ENCODE measurements at places on chromosomes 6 and 20.

DNA sequence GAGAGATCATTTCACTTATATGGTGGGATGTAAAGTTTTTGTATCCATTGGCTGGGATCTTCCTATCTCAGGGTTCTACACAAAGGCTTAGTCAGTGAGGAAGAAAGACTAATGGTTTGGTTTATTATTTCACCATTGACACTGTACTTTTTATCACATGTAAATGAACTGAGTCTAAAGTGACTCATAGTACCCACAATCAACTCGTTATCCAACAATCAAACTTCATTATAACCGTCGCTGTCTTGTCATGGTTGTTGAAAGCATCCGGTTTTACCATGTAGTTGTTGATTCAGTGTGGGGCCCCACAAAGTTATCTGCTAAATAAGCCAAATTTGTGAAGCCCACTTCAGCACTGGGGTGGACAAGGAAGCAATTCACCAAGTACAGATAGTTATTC lies 55.8 kb upstream of the MTRF1L start:
- no peak for DNase-seq

- no peak for DNase-seq
Observed at GRCh38 chr6:40997234-40997957, 41.6 kb downstream of the UNC5CL start.

DNA sequence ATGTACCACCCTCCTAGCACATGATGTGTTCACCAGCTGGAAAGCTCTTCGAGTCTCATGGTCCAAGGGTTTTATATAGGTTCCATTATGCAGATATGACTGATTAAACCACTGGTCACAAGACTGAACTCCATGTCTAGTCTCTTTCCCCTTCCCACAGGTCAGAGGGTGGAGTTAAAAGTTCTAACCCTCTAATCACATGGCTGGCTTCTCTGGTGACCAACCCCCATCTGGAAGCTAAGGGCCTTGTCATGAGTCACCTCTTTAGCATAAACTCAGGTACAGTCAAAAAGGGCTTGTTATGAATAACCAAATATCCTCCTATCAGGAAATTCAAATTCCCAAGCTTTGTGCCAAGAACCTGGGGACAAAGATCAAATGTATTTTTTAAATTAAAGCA lies 52.0 kb upstream of the KLHL31 start:
- no peak for DNase-seq

DNA sequence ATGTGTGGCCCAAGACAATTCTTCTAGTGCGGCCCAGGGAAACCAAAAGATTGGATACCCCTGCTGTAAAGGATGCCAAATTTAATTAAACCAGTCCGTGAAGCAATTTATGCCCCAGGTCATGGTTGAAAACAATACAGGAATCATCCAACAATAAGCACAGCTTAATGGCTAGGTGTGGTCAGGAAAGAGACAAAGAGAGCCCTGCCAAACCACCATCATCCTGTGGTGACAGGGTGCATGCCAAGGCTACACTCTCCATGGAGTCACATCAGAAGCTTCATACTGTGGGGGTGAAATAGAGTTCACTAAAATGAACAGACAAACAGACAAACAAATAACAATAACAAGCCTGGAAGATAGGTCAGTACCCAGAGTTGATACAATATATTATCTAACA lies 62.7 kb downstream of the DZANK1 start:
- no peak for DNase-seq

DNA sequence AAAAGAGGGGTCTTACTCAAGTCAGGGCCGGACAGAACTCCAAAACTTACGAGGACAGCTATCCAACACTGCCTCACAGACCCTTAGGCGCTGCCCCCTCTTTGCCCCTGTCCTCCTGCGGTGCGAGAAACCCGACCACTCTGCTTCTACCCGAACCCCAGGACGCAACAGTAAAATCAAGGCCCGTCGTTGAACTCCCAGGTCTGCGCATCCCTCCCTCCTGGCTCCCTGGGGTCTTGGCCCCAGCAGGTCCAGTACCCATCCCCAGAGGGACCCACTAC lies 6.4 kb downstream of the OLIG3 start:
- no peak for DNase-seq

GRCh38 chr6:22558288-22558882 lies 11.0 kb upstream of the HDGFL1 start:
- DNase-seq = no peak

DNA sequence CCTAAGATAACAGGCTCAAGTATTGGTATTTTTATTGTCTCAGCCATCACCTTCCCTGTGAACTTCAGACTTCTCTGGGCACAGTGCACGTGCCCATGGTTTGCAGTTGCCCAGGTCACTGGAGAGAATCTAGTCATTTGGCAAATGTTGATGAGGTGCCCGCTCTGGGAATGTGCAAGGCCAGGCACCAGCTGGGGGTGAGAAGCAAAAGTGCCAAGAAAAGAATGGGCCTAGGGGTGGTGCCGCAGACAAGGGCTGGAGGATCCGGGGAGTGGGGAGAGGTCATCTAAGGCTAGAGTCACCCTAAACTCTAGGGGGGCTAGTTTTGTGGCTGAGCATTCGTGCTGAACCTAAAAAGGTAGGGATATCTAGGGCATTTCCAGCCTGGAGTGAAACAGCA lies 57.0 kb upstream of the VSTM2L start:
- DNase-seq = no peak

- DNase-seq = no peak
Observed at GRCh38 chr20:34164381-34164984, 52.4 kb upstream of the EIF2S2 start.

DNA sequence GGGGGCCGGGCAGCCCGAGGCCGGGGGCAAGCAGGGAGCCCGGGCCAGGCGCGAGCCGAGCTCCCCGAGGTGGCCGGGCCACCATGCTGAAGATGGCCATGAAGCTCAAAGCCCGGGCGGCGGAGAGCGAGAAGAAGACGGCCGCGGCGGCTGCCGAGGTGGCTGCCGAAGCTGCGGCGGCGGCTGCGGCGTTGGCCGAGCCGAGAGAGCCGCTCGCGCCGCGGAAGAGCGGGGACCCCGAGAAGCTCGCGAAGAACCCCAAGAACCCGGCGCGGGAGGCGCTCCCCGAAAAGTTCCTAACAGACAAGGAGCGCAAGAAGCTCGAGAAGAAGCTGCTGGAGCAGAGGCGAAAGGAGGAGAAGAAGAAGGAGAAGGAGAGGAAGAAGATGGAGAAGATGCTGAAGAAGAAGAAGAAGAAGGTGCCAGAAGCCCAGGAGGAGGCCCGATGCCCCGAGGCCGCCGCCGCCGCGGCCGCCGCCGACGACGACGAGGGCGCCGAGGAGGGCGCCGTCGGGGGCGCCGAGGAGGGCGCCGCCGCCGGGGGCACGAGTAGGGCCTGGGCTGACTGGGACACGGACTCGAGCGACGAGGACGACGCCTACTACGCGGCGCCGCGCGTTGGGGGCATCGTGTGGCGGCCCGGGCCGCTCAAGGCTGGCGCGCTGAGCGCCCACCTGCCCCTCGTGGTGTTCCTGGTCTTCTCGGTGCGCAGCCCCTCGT lies 37.4 kb downstream of the GNAS start:
- DNase-seq = peak; percentile 72

DNA sequence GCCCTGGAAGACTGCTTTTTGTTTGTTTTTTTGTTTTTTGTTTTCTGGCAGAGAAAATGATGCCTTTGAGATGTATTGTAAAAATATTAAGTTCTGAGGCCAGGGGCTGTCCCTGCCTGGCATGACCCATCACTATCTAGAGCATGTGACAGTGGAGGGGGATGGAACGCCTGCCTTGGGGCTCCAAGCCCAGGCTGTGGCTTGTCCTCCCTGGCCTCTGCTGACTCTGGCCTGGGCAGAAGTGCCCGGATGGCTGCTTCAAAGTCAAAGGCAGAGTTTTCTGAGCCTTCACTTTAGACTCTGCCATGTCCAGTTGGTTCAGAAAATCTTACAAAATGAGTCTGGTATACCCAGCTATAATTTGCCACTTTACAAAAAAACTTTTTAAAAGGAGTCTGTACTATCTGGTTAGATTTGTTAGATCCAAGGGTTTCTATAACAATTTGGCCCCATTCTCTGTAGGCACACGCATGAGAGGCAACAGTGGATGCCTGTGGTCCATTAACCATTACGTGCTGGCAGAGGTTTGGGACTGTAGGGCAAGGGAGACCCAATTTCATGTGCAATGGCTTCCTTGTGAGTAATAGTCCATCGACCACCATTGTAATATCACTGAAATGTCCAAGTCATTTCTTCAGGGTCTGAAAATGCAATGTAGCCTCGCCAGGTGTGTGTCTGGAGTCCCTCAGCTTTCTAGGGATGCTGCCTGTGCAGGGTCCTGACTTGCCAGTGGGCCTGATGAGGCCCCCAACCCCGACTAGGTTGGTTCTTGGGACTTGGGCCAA lies 8.3 kb downstream of the PPP1R3G start:
- no peak for DNase-seq

DNA sequence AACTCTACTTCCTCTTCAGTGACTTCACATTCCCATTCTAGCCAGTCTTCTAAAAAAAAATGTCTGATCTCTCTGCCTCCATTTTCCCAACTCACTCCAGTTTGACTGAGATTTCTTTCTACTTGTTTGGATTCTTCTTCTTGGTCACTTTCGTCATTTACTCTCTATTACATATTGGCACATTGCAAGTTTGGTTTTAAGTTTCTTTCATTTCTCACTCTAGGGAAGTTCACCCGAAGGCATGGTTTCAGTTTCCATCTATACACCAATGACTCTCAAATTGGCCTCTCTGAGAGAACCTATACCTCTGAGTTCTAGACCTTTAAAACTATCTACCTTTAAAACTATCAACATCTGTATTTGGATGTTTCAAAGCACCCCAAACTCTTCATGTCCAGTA lies 51.3 kb downstream of the CD109 start:
- no peak for DNase-seq

DNA sequence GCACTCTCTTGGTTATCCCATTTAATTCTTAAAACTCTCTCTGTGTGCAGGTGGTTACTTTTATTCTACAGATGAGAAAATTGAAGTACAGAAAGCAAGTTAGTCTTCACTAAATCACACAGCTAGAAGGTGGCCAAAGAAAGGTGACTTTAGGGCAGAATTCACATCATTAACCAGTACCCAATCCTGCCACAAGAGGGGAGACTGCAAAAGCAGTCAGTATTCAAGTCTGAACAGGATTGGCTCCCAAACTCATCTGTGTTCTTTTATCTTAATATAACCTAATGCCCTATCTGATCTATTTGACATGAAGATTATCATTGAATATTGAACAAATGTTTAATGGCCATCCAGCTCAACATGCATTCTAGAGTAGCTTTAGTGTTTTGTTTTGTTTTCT lies 225.3 kb upstream of the FAM83B start:
- DNase-seq = no peak

GRCh38 chr6:1904466-1904799 lies 294.7 kb downstream of the FOXC1 start:
- no peak for DNase-seq

DNA sequence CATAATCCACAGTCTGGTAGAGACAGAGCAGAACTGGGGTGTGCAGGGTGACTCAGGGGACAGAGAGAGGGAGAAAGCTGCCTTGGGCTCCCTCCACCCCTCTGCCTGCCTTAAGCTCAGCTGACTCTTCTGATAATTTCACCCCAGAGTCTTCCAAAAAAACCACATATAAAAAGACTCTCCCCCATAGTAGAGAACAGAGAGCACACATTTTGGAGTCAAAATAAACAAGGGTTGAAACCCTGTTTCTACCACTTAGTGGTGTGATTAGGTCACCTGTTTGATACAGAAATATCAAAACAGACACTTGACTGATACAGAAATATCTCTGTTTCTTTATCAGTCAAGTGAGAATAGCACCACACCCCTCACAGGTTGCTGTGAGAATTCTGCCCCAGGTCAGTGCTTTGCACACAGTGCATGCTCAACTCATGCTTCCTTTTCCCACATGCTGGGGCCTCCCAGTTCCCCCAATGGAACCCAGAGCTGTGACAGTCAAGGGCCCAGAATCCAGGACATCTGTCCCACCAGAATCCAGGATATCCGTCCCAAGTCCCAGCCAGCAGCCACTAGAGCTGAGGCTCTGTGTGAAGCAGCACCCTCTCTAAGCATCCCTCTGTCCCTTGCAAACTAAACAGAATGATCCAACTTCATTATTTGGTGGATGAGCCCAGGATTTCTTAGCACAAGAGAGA lies 1.2 kb downstream of the TREML2 start:
- DNase-seq = no peak

DNA sequence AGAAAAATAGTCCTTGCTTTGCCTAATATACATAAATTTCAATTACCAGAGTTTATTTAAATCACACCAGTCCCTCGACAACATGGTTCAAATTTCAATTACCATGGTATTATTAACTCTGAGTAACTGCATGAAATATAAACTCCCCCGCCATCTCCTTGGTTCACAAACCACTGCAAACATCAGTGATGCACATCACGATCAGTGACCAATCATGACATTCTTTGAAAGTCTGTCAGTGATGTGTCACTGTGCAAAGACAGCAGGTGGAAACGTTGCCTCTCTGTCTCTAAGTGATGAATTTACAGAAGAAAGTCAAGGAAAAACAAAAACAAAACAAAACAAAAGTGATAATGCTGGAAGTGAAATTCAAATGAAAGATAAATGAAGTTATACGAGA lies 86.7 kb downstream of the TASP1 start:
- DNase-seq = no peak

- DNase-seq = no peak
Observed at GRCh38 chr6:137489046-137490005, 4.9 kb downstream of the OLIG3 start.

- no peak for DNase-seq
Observed at GRCh38 chr6:54267798-54268197, 40.4 kb upstream of the TINAG start.

Data from activated T-cell treated with anti-CD3 and anti-CD28 coated beads, Interleukin-2, amount 50 U/mL, for 1 hour (primary cell).